ENCODE measurements at places on chromosomes 5 and 9.

GRCh38 chr5:149002761-149003689 is 59.8 kb downstream of the SH3TC2 start:
- DNase-seq: no peak

DNA sequence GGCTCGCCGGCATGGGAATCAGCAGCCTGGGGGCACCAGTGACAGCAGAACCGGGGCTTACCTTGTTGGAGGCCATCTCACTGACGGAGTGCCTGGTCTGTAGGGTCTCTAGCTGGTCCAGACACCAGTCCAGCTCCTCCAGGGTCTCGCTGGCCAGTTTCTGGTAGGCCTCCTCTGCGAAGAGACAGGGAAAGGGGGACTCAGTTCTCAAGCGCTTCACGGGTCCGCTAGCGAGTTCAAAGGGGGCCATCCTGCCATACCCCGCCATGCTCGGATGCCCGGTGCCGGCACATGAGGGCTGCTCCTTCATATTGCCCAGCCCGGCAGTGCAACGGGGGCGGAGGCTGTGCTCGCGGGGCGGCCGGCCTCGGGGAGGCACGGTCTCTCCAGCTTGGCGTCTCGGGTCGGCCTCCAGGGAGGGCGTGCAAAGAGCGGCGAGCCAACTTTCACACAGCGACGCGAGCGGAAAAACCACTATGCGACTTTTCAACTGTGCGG is 456.0 kb downstream of the RAB3C start:
- DNase-seq: no peak

DNA sequence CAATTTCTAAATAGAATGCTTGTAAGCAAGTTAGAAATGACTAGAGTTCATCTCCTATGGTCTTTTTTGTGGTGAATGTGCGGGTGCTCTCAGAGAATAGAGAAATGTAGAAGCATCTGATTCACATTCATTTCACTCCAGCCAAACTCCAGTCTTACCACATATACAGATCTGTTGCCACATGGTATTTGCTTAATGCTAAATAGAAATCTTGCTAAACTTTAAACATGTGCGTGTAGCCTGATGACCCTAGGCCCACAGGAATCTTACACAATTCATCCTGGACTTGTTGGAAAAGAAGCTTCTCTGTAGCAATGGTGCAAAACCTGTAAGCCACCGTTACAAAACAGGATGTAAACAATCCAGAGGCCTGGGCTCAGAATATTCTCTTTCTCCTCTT is 135.2 kb downstream of the PCSK1 start:
- no peak for DNase-seq

DNA sequence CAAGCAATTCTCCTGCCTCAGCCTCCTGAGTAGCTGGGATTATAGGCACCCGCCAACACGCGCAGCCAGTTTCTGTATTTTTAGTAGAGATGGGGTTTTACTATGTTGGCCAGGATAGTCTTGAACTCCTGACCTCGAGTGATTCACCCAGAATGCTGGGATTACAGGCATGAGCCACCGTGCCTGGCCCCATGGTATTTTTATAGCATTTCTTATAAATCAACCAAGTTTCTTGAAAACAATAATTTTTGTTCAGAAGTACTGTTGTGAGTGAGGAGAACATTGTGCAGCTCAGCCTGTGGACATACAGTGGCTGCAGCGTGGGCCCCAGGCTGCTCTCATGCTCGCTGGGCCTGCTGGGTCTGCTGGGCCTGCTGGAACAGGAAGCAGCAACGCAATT is 45.3 kb downstream of the MAP1B start:
- no peak for DNase-seq

DNA sequence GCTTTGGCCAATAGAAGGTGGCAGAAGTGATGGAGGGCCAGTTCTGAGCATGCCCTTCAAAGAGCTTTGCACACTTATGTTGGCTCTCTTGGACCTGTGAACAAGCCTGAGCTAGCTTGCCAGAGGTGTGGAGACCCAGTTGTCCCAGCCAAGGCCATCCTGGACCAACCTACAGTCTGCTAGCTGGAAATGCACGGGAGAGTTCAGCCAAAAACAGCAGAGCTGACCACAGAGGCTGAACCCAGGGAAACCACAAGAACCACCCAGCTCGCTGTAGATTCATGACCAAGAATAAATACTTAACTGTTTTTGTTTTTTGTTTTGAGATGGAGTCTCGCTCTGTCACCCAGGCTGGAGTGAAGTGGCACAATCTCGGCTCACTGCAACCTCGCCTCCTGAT is 65.4 kb upstream of the HAND1 start:
- DNase-seq: no peak

- DNase-seq: no peak
Observed at GRCh38 chr5:83900306-83900705, 179.7 kb upstream of the HAPLN1 start.

- DNase-seq: no peak
Observed at GRCh38 chr9:121275781-121276658, 8.1 kb downstream of the GSN start.

DNA sequence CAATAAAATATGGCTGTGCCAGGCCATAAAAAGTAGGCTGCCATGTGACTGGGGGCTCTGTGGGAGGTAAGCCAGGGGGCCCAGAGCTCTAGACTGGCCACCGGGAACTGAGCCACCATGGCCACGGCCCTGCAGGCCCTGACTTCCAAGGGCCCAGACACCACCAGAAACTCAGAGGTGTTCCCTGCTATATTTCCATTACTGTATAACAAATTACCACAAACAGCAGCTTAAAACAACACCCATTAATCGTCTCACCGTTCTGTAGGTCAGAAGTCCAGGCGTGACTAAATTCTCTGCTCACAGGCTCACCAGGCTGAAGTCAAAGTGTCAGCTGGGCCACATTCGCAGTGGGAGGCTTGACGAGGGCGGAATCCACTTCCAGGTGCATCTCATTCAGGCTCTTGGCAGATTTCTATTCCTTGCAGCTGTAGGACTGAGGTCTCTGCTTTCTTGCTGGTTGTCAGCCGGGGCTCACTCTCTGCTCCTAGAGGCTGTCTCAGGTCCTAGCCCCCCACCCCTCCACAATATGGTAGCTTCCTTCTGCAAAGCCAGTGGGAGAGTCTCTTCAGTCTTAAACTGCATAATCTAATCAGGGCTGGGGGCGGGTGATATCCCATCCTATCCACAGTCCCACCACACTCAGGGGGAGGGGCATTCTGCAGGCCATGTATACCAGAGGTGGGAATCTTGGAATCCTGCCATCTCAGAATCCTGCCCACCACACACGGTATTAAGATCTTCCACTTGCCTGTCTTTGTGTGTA is 125.4 kb downstream of the C5orf15 start:
- no peak for DNase-seq

GRCh38 chr9:108271236-108271635 is 584.5 kb downstream of the ACTL7B start:
- no peak for DNase-seq

Data from activated T-helper 1 cell treated with anti-CD3 and anti-CD28 coated beads, Interleukin-2, amount 50 U/mL, for 16 hours (primary cell).